ENCODE measurements at places on chromosomes 13 and 19.
A peak's percentile ranks its signal among the peaks of the same experiment; 100 is the strongest.

DNA sequence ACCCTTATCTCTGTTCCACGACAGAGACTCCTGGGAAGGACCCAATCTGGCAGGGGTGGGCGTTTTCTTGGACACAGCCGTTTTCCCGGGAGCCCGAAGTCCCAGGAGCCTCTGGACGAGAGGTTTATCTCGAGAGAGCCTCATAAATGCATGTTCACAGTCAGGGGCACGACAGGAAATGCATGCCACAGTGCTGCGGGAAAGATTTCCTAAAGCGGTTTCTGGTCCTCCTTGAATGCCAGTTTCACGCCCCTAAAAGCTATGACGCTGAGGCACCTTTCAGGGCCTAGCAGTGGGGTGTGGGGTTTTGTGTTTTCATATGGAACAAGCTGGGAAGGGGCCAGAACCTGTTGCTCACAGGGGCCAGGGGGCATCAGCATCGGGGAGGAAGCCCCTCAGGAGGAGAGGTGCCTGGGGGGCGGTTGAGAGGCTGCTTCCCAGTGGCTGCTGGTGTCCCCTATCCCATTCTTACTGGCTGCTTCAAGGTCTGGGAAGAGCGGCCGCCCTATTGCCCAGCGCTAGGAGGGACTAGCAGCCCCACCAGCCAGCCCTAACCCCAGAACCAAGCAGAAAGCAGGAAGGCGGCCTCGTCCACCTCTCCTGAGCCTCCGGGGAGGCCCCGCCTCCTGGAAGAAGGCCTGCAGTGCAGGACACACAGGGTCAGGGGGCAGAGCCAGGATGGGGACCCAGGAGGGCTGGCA lies 157.0 kb downstream of the KDM4B start:
- DNase-seq: no peak

- DNase-seq: no peak
Observed at GRCh38 chr13:80866921-80867320, 526.0 kb upstream of the SPRY2 start.

GRCh38 chr13:44840131-44840530 lies 149.1 kb downstream of the NUFIP1 start:
- DNase-seq: no peak

DNA sequence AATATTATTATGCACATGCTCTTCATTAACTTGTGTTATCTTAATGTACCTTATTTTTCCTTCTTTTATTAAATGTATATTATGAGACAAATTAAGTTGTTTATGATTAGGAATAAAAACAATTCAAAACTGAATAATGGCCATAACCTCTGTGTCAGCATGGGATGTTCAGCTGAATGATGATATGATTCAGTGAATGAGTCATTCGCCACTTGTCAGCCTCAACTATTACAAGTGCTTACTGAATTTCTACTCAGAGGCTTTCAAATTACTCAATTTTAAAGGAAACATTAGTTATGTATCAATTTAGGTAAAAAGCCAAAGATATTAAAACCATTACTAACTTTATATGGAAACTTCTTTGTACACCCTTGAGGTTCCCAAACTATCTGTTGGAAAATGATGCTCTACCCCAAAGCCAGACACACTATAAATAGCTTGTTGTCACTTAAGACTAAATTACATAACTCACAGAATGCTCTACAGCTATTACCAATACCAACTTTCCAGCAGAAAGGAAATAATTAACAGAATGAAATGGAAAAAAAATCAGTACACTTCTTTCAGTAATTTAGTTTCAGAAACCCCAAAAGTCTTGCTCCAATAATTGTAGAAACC lies 14.4 kb downstream of the LIG4 start:
- no peak for DNase-seq

- no peak for DNase-seq
Observed at GRCh38 chr19:10667867-10668266, 13.7 kb downstream of the ILF3 start.

GRCh38 chr19:46067691-46068090 lies 26.9 kb upstream of the IGFL4 start:
- DNase-seq: no peak

- DNase-seq: no peak
Observed at GRCh38 chr19:11457115-11457514, 21.7 kb downstream of the PRKCSH start.

DNA sequence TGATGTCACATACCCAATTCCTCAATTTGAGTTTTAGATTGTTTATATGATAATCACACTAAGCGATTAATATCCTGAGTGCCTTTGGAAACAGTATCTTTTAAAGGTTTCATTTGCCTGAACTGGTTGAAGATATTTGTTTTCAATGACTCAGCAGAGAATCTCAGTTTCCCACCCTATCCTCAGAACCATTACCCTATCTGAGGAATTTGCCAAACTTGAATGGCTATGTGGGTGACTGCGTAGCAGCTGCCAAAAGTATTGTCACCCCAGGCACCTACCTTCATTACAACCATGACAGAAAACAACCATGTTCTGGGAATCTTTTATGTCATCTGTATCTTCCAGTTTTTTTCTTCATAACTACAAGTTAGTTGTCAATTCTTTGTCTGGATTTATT lies 440.1 kb upstream of the NBEA start:
- DNase-seq: no peak

GRCh38 chr19:3842948-3843347 lies 25.9 kb downstream of the ZFR2 start:
- DNase-seq: no peak

GRCh38 chr19:10339380-10339960 lies at the start of gene ICAM3:
TSS of gene ICAM3 (minus strand) at chr19:10339624. CDS start at chr19:10339614, 10 bp downstream.
- DNase-seq: no peak

GRCh38 chr19:42129399-42130253 lies 2.6 kb downstream of the POU2F2 start:
- DNase-seq: no peak

DNA sequence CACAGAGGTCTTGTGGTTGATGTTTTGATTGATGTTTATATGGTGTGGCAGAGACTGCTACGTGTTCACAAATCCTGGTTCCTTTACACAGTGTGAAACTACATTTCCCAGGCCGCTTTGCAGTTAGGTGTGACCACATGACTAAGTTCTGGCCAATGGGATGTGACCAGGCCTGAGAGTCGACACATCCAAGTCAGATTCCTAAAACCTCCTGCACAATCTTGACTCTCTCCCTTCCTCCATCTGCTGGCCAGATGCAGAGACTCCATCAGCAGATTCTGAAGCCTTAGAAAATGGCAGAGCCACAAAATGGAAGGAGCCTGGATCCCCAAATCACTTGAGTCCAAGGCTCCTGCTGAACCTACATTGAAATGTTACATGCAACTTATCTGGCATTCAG lies 12.6 kb downstream of the CD37 start:
- peak; percentile 92 for DNase-seq

GRCh38 chr13:48504606-48505005 lies 28.3 kb downstream of the RCBTB2 start:
- no peak for DNase-seq

- peak; percentile 2 for DNase-seq
Observed at GRCh38 chr19:9295411-9295849, 14.2 kb downstream of the ZNF699 start.

- no peak for DNase-seq
Observed at GRCh38 chr19:17495639-17496296, 15.7 kb upstream of the PGLS start.

- no peak for DNase-seq
Observed at GRCh38 chr13:58083064-58083463, 451.5 kb downstream of the PCDH17 start.
